ENCODE measurements at places on chromosomes 3 and 15. TPM values are rescaled to one million over a fixed set of nuclear protein-coding genes. Genes with fewer than 3 reads are reported as not detected.

Gene SOX14
- not detected for total RNA-seq

Gene MST1
- total RNA-seq, result 8.3 TPM

DNA sequence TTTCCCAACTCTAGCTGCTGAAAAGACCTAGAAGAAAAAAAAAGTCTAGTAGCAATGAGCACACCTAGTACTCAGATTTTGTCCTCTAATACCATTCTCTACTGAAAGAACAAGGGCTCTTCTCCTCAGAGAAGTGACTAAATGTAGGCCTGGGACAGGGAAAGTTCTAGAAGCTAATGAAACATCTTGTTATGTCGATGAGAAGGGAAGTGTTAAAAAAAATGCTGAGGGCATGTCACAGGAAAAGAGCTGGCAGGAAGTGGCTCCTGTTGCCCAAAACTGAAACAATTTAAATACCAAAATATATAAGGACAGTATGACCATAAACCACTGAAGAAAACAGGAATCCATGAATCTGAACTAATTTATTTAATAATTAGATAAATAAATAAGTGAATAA, 581.4 kb upstream of the TBL1XR1 start:
- no peak overlapping the region for H3K27ac ChIP-seq
- H3K4me3 ChIP-seq, result no peak overlapping the region
- no peak for DNase-seq
- H3K4me1 ChIP-seq, result peaks cover 36% of the 10 kb centered on the region
- no peaks in the 10 kb centered on the region for H3K27me3 ChIP-seq

GRCh38 chr3:111666041-111666735, 71.0 kb upstream of the ZBED2 start:
- no peaks in the 10 kb centered on the region for H3K36me3 ChIP-seq
- H3K27ac ChIP-seq, result no peak overlapping the region
- DNase-seq, result no peak
- H3K4me3 ChIP-seq, result no peak overlapping the region

GRCh38 chr15:101469520-101470288, 19.8 kb downstream of the PCSK6 start:
- H3K27ac ChIP-seq, result no peak overlapping the region
- no peak for DNase-seq
- H3K4me1 ChIP-seq, result no peaks in the 10 kb centered on the region
- no peak overlapping the region for H3K4me3 ChIP-seq
- H3K36me3 ChIP-seq, result no peaks in the 10 kb centered on the region

DNA sequence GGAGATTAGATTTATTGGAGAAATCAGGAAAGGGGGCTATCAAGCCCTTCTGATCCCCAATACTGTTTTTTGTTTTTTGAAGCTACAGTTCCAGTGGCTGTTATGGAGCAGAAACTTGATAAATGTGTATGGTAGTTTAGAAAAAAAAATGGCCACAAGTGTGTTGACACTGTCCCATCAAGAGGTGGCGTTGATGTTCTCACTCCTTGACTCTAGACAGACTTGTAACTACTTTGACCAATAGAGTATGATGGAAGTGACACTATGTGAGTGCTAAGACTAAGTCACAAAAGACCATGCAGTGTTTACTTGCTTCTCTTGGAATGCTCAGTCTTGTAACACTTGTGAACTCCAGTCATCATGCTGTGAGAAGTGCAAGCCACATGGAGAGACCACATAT, 356.7 kb downstream of the PDCD6IP start:
- H3K27me3 ChIP-seq, result no peaks in the 10 kb centered on the region
- peaks cover 10% of the 10 kb centered on the region for H3K4me1 ChIP-seq

GRCh38 chr15:33915571-33916407, 52.5 kb upstream of the CHRM5 start:
- no peaks in the 10 kb centered on the region for H3K36me3 ChIP-seq
- no peak overlapping the region for H3K4me3 ChIP-seq
- H3K27me3 ChIP-seq, result no peaks in the 10 kb centered on the region

DNA sequence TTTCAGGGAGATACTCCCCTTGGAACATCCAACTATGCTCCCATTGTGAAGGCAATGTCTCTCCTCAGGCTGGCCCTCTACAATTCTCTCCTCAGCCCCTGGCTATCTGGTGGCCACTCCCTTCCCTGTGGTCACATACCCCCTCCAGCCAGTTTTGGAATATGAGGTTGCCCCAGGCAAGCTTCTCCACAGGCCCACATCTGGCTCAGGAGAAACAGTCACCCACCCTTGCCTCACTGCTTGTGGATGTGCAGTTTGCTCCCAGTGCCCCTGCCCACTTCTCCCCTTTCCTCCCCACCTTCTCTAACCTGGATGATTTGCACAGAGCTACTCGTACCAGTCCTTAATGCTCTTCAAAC, 15.7 kb upstream of the TIPARP start:
- no peak for DNase-seq
- H3K36me3 ChIP-seq, result no peaks in the 10 kb centered on the region
- no peak overlapping the region for H3K27ac ChIP-seq
- no peak overlapping the region for H3K4me3 ChIP-seq
- no peaks in the 10 kb centered on the region for H3K4me1 ChIP-seq

DNA sequence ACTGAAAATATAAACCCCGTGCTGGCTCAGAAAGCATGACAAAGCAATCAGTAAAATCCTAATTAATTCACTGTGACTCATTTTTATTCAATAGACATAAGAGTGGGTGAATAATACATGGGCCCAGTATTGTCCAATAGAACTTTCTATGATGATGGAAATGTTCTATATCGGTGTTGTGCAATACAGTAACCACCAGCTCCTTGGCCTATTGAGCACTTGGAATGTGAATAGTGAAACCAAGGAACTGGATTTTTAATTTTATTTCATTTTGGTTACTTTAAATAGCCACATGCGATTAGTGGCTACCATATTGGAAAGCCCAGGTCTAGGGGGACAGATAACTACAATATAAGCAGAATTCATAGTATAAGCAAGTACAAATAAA, 69.8 kb upstream of the PPP2R3A start:
- H3K27ac ChIP-seq, result no peak overlapping the region
- H3K36me3 ChIP-seq, result no peaks in the 10 kb centered on the region
- no peak for DNase-seq
- H3K4me3 ChIP-seq, result no peak overlapping the region
- no peaks in the 10 kb centered on the region for H3K27me3 ChIP-seq
- no peaks in the 10 kb centered on the region for H3K4me1 ChIP-seq

DNA sequence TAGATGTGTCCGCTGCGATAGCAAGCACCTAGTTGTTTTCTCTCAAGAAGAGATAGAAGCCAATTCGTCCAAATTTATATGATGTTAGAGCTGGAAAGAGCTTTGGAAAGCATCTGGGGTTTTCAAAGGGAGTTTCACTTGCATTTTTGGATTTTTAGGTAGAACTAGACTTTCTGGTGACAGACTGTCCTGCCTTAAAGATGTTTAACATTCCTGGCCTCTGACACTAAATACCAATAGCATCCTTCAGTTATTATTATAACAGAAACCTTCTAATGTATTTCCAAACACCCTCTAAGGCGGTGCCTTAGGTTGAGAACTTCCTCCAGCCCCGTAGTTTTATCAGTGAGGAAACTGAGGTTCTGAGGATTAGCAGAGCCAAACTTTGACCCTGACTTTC, 305.3 kb downstream of the SATB1 start:
- no peaks in the 10 kb centered on the region for H3K36me3 ChIP-seq
- H3K4me3 ChIP-seq, result no peak overlapping the region
- no peak overlapping the region for H3K27ac ChIP-seq
- no peaks in the 10 kb centered on the region for H3K4me1 ChIP-seq
- H3K27me3 ChIP-seq, result no peaks in the 10 kb centered on the region

All from thoracic aorta (tissue), 2 donors.